Body of pancreas (tissue), 4 donors: ENCODE measurements at places on chromosomes 7 and 10.

DNA sequence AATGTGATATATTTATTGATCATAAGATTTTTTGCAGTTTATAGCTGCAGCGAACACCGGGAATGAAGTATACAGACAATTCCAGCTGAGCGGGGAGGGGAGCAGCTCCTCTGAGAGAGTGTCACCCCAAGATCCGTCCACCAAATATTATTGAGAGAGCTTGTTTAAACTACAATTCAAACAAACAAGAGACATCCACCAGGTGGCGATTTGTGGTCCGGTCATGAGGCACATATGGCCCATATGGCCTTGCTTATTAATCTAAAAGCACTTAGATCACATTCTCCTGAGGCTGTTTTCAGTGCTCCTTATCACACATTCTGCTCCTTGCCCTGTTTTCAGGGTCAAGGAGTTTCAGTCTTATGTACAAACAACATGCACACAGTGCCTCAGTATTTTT lies 83.1 kb downstream of the THSD7A start:
- no peak for DNase-seq

DNA sequence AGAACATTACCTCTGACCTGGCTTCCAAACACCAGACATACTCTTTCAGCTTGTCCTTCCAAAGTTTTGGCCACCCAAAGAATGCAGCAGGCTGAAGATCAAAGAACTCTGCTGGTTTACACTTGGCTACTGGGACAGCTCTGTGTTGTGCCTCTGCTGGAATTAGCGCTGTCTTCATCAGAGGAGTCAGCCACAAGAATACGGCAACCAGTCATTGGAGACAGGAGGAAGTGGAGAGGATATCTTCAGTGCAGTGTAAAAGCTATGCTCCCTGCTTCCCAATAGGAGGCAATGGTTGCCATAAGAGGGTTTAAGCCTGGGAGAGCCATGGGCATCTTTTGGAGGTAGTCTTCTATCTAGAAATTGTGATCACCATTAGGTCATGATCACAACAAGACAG lies 126.7 kb upstream of the WNT16 start:
- no peak for DNase-seq

DNA sequence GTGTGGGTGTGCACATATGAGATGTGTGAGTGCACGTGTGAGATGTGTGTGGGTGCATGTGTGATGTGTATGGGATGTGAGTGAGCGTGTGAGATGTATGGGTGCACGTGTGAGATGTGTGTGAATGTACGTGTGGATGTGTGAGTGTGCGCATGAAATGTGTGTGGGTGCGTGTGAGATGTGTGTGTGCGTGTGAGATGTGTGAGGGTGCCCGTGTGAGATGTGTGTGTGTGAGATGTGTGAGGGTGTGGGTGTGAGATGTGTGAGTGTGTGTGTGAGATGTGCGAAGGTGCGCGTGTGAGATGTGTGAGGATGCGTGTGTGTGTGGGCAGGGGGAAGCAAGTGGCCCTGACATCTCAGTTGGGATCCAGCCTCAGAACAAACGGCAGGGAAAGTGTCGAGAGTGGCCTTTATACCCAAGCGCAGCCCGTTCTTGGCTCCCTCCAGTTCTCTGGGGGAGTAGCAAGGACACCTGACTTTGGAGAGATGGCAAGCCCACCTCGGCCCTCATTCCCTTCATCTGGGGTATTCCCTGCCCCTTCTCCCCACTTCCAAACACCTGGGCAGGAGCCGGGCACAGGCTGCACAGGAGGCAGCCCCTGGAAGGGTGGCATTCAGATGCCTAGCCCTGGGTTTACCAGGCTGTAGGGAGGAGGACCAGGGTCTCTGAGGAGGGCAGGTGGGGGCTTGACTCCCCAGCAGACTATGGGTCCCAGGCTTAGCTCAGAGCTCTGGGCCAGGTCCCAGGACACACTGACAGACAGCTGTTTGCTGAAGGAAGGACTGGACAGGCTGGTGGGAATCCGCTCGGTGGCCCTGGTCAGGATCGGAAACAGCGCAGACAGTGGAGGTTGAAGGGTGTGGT lies 31.6 kb downstream of the PPIF start:
- DNase-seq = peak; percentile 4

- DNase-seq = no peak
These were observed 70.7 kb upstream of the LRRC18 start for GRCh38 chr10:49010295-49010694.

GRCh38 chr10:71579668-71580067 lies 139.9 kb downstream of the C10orf105 start:
- DNase-seq = no peak

- no peak for DNase-seq
These were observed 106.8 kb downstream of the GLRX3 start for GRCh38 chr10:130243015-130243414.

GRCh38 chr10:86170255-86171108 lies 196.1 kb downstream of the GRID1 start:
- DNase-seq = no peak

GRCh38 chr7:19107356-19108146 lies 9.9 kb downstream of the TWIST1 start:
- DNase-seq = no peak

GRCh38 chr10:71972746-71973695 lies 8.8 kb downstream of the CHST3 start:
- DNase-seq = no peak

DNA sequence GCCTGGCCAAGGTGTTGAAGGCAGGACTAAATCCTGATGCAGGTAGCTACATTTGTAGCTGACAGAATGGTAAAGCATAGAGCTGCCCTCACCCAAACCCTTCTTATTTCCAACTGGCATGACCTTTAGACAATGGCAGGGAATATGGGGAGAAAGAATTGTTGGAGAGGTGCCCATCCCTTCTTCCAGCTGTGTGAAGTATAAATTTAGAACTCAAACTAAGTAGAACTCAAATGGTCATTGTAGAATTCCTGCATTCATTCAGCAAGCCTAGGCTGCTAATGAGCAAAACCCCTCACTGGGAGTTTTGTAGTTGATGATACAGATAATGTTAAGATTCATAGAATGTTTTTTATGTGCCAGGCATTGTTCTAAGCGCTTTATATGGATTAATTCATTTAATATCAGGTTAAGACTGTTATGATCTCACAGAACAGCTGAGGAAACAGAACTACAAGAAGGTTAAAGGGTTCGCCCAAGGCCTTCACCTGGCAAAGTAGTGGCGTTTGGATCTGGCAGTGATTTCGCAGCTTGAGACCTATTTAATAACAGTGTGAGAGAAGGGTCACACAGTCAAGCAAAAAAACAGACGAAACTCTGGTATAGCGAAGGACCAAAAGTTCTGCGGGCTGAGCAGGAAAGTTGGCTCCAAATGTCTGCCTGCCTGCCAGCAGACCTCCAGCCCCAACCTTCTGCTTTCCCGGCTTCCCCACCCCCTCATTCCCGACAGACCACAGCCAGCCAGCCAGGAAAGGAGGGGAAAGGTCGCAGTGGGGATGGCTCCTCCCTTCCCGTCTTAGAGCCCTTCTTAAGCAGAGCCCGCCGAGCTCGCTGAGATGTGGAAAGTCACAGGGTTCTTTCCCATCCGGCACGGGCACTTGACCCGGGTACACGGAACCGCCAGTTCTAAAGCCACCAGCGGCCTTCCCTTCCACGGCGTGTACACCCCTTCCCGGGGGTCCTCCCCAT lies 1.6 kb upstream of the HILPDA start:
- peak; percentile 89 for DNase-seq

GRCh38 chr7:150587551-150587950 lies 20.4 kb downstream of the GIMAP4 start:
- DNase-seq = no peak

- DNase-seq = no peak
These were observed 90.2 kb upstream of the KLF6 start for GRCh38 chr10:3874990-3875841.

DNA sequence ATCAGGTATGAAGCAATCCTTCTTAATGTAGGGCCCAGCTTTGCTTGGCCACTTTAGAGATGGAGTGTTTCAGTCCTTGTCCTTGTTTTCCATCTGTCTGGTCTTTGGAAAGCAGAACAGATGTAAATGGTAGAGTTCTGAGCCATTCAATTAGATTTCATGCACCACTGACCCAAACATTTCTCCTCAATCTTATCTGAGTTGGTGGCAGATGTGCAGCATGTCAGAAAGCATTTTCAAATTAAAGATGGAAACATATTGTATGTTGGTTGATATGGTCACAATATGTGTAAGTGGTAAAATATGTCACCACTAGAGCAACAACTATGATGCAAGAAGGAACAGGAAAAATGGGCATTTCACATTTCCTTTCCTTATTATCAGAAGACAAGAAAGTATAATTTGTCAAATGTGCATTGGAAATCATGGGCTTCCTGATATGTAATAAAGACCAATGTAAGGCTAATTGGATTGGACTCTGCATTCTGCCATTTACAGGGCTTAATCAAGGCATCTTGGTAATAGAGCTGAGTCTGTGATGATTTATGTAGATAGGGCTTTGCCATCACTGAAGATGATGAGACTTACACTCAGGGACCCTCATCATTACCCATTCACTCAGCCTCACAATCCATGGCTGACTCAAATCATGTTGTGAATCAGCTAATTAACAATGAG lies 750.7 kb downstream of the NRG3 start:
- DNase-seq = no peak

- no peak for DNase-seq
These were observed at the start of gene AOC1 for GRCh38 chr7:150852371-150852905. Gene AOC1, plus strand, starts transcription at chr7:150852517. Its CDS starts 3,954 bp downstream, at chr7:150856471.

DNA sequence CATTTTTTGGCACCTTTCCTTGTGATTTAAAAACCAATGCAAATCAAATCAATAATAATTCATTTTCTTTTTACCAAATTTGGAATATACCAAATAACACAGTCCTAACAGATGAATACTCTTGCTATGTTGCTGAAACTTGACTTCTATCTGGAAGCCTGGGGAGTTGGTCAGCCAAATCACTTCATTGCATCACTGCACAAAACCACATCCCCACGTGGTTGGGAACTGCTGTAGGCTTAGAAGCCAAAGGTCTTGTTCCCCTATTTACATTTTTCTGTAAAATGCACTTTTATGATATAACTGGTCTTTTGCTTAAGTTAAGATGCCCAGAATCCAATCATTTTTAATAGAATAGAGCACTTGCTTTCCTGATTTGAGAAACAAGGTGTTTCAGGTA lies 15.2 kb downstream of the GPR85 start:
- DNase-seq = no peak

GRCh38 chr7:65925040-65925439 lies 52.2 kb downstream of the VKORC1L1 start:
- DNase-seq = no peak

DNA sequence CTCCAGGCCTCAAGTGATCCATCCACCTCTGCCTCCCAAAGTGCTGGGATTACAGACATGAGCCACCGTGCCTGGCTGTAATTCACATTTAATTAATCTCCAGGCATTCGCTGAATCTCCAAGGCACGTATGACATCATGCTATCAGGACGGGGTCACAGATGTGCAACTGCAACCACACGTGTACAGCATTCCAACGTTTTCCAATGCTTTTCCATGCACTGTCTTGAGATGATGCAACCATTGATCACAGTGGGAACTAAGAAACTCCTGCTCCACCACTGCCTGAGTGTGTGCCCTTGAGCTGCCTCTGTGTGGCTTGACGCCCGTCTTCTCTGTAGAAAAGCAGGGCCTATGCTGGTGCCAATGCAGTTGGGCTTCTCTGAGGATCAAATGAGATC lies 119.8 kb upstream of the LYZL2 start:
- no peak for DNase-seq

DNA sequence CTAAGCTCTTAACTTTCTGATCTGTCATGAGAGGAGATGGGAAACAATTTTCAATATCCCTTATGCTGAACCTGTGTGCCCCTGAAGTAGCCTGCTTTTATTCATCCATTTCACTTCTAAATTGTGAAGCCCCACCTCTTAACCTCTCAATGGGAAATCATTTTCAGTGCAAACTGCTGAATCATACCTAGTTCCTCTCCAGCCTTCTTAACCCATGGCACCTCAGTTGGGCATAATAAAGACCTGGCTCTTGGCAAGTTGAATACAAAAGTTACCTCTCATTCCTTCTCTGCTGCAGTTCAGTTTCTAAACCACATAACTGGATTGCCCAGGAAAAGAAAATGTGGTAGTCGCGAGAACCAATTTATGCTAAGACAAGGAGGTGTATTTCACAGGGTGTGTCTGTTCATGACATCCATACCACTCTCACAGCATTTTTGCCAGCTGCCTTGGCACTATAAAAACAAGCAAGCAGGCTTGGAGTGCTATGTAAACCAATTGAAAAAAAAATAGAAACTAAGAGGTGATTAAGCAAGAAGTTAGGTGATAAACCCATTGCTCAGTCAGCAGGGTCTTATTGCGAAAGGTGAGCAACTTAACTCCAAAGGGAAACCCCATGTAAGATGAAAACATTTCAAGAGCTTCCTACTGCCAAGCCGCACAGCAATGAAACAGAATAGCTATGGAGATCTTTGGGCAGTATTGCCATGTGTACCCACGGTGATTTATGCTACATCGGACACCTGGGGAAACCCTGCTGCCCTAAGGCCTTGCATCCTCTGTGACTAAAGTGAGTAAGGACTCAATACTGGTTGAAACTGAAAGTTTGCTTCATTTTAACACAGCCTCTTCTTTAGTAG lies 57.0 kb upstream of the DKK1 start:
- DNase-seq = no peak

DNA sequence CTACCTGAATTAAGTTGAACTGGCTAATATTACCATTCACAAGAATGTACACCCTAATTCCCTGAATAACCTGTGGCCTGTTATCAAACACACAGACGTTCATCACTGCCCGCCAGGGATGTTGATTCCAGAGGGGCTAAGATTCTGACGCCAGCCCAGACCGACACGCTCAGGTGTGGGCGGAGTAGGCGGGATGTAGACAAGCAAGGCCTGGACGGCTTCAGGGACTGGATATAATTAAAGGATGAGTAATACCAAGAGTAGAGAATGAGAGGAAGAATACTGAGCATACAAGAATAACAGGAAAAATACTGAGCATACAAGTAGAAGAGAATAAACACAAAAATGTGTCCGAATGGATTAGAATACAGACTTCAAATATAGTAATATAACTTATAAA lies 29.0 kb downstream of the CUBN start:
- DNase-seq = no peak

DNA sequence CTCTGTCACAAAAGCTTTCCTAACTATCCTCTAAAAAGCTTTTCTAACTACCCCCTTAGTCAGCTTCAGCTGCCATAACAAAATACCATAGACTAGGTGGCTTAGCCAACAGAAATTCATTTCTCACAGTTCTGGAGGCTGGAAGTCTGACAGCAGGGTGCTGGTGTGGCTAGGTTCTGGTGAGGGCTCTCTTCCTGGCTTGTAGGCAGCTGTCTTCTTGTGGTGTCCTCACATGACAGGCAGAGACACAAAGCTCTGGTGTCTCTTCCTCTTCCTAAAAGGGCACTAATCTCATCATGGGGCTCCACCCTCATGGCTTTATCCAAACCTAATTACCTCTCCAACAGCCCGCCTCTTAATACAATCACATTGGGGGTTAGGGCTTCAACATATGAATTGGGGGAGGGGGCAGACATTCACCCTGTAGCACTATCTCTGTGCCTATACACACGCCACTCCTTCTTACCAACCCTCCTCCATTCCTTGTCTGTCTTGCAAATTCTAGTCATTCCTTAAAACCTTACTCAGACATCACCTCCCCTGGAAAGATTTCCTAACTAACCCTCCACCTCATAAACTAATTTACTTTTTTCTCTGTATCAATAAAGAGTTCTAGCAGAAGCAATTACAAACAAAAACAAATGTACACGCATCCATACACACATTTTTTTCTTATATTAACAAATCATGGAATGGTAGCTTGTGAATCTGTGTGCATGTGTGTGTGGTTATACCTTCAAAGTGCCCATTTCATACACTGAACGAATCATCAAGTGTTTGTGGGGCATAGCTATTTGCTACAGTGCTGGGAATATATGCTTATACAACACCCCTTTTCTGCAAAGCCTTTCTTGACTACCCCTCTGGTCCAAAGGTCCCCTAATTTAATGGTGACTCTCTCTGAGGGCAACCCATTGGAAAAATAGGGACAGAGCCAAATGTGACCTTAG lies 26.4 kb downstream of the RHOBTB1 start:
- no peak for DNase-seq
